T47D (cell line): ENCODE measurements at places on chromosomes 2 and 18.
A peak's percentile ranks its signal among the peaks of the same experiment; 100 is the strongest.

- no peak for DNase-seq
Measured at GRCh38 chr2:182818501-182818900, 47.9 kb downstream of the FRZB start.

DNA sequence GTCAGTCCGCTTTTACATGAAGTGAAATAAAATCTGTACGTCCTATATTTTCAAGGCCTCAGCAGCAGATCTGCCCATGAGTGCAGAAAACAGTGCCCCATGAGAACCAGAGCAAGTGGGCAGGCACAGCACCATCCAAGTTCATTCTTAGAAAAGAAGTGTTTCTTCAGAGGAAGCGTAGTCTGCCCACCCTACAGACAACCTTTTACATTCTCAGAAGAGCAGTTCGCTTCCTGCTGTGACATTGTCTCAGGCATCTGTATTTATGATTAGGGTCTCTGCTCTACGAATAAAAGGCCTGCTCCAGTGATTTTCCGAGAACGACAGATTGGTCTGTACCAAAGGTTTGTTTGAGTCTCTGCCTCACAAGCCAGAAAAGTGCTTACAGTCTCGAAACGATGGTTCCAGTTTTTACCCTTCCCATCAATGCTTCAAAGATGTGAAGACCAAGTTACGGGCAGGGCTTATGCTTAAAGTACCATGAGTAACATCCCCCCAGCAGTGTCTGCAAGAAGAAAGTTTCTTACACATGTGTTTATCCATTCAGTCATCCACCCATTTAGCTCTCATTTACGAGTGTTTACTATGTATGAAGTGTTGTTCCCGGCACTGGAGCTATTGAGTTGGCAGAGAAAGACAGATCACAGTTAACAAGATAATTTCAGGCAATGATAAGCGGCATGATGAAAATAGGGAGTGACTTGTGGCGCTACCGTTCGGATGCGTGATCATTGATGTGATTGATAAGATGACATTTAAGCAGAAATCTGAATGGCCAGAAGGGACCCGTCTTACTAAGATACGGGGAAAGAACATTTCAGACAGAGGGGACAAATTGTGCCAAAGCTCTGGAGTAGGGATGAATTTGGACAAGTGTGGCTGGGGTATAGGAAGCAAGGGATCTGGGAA lies 31.4 kb upstream of the CTLA4 start:
- DNase-seq: no peak

DNA sequence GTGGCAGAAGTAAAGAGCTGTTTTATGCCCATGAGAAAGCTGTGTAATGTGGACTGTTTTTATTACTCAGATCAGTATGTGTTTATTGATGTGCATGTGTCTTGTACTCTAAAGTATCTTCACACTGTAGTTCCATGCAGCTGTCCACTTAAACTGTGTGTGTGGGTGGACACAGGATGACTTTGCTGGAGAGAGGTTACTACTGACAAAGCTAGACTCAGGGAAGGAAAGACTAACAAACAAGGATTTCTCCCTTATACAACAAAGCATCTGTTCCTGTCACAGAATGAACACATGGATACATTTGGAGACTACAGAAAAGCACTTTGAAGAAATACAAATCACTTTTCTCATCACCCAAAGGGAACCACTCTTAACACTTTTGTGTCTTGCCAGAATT lies 10.0 kb downstream of the FHOD3 start:
- DNase-seq: no peak

GRCh38 chr2:10188211-10188610 lies 65.7 kb downstream of the RRM2 start:
- peak; percentile 45 for DNase-seq

DNA sequence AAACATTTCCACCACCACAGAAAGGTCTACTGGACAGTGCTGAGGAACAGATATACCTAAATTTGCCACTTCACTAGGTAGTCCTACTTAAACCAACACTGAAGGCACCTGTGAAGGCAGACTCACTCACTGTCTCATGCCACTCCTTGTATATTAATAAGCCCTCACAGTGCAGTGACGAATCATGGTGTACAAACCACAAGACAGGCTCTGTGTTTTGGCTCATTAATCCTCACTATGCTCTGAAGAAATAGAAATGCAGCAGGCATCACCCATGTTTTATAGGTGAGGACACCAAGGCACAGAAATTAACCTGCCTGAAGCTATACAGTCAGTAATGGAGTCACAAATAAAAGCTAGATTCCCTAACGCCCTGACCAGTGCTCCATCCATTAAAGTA lies 44.3 kb downstream of the BARD1 start:
- DNase-seq: no peak

DNA sequence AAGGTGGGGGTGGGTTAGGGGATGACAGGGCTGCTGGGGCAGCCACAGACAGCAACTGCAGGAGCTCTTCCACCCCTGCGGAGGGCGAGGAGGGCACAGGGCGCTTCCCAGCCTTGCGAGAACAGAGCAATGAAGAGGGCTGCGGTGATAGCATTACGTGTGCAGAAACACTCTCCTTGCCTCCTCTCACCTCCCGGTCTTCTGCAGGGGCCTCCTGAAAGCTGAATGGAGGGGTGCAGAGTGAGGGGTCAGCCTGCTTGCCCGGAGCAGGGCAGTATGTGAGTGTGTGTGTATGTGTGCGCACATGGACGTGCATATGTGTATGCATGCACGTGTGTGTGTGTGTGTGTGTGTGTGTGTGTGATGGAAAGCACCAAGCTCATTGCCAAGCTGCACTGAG lies 29.5 kb upstream of the IL1R2 start:
- no peak for DNase-seq

DNA sequence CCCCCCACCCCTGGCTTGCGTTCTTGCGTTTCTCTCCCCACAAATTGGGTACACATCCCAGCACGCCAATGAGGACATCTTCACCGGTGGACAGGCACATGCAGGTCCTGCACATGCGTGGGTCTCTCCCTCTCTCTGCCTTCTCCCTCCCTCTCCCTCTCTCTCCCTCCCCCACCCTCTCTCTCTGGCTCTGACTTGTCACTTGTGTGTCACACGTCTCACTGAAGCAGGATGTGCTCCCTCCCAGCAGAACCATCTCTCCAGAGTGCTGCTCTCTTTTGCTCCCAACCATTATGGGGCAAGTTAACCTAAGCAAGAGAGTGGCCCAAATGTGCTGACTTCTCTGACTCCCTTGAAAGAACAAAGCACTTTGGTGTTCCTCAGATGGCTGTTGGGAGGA lies 120.8 kb upstream of the CAB39 start:
- no peak for DNase-seq

- DNase-seq: no peak
Measured at GRCh38 chr2:150617351-150617978, 130.0 kb upstream of the RND3 start.

DNA sequence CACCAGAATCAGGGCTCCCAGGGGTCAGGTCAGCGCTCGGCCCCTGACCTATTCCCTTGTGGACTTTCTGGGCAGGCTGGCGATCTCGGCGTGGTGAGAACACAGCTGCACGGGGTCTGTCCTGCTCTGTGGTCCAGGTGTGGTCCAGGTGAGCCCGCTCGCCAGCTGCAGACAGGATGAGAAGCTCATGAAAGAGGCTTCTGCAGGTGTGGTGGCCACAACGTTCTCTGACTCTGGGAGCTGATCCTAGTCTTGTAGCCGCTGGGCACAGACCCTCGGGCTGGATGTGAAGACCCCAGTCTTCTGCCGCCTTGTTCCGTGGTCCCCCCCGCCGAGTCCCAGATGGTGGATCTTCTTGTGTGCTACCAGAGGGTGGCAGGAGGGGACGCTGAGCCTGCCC lies 129.7 kb downstream of the RTP5 start:
- DNase-seq: no peak

DNA sequence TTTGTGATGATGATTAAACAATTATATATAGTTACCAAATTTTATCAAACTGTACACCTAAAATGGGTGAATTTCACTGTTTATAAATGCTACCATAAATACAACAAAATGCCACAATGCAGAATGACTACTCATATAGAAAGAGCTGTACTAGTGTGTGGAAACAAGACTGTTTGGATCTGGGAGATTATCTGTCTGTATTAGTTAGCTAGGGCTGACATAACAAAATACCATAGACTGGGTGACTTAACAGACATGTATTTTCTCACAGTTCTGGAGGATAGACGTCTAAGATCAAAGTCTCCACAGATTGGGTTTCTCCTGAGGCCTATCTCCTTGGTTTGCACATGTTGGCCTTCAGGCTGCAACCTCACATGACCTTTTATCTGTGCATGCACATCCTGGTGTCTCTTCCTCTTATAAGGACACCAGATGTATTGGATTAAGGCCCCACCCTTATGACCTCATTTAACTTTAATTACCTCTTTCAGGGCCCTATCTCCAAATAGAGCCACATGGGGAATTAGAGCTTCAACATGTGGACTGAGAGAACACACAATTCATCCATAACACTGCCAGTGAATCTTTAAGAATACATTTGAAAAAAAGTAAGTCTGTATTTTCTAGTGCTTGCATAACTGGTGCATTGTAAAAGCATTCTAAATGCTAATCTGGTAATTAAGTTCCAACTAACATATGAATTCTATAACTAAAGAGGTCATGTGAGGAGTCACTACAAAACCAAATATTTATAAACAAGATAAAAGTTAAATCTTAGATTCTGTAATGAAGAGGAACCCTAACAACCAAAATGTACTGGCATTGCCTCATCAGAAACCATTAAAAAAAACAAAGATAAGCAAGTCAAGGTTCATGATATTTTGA lies 699.6 kb downstream of the NYAP2 start:
- DNase-seq: no peak

- DNase-seq: peak; percentile 56
Measured at GRCh38 chr2:227862227-227862740, 9.1 kb upstream of the DAW1 start.

DNA sequence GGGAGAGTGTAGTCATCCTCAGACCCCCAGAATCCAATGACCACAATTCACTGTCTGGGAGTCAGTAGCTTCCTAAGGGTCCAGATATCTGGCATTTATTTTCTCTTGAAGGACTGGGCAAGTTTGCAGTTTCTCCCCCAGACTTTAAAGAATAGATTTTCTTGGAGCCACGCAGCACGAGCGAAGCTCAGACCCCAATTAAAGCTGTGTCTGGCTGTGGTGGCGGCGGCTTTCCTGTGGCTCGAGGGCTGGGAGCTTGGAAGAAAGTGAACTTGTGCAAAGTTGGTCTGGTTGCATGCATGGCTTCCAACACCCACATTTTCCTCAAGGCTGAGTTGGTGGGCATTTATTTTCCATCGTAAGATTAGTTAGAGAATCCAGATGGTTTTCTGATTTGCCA lies 105.0 kb downstream of the ACKR3 start:
- DNase-seq: no peak

- no peak for DNase-seq
Measured at GRCh38 chr2:7773362-7774360, 856.4 kb downstream of the RNF144A start.

DNA sequence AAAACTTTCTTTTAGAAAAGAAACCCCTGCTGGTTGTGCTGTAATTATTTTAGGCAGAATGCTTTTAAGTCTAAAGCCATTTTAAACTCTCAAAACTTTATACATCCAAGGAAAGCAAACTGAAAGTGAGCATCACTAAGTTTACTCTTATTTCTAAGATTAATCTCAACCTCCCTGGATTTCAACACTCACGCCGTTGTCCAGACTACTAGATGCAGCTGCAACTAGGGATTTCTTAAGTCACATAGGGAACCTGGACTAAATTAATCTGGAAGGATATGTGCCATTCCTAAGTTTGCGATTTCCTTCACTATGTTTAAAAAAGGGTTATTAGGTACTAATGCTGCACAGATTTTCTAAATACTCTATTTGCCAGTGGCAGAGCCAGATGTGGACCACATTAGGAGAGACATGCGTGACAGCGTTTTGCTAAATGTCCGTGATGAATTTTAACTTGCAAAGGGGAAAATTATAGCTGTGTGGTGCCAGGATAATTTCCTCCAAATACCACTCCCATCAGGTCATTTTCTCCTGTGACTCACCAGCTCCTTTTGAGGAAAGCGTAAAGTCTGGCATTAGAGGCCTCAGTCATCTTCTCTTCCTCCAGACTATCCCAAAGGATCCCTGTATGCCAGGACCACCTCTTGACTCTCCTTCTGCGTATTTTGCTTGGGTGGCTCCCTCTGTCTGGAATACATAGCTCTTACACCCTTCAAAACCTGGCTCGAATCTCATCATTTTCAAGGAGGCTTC lies 143.7 kb downstream of the ATL2 start:
- DNase-seq: no peak

DNA sequence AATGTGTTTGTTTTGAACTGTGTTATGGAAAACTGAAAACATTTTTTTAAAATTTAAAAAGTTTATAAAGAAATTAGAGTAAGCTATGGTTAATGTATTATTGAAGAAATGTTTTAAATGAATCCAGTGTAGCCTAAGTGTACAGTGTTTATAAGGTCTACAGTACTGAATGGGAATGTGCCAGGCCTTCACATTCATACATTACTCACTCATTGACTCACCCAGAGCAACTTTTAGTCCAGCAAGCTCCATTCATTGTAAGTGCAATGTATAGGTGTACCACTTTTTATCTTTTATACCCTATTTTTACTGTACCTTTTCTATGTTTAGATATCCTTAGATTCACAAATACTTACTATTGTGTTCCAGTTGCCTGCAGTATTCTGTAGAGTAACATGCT lies 215.1 kb upstream of the THUMPD2 start:
- no peak for DNase-seq

DNA sequence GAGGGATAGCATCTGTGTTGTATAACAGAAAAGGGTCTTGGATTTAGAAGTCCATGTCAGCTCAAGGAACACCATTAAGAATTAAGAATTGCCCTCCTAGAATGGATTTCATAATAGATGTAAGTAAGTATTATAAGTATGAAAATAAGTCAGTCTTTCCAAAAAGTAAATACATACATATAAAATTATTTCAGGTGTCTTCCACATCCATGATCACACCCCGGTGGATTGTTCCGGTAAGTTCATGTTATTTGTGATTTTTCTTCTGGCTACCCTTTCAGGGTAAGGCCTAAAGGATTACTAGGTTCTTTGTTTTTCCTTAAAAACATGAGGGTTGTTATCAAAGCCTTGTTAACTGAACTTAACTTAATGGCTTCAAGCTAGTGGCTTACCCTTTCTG lies 55.9 kb downstream of the TMEM185B start:
- no peak for DNase-seq

DNA sequence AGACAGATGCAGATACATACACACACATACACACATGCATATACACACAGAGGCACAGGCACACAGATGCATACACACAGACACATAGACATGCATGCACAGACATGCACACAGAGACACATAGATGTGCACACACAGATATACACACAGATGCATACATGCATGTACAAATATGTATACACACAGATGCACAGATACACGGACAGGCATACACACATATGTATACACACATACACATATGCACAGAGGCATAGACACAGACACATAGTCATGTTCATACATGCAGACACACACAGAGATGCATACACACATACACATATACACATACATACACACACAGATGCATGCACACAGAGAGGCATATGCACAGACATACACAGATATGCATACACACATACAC lies 437.3 kb upstream of the SMIM21 start:
- DNase-seq: no peak

- DNase-seq: no peak
Measured at GRCh38 chr2:41167014-41167413, 715.1 kb upstream of the SLC8A1 start.
